Activated CD4-positive, alpha-beta memory T cell treated with anti-CD3 and anti-CD28 coated beads for 36 hours (primary cell): ENCODE measurements at places on chromosomes 6 and 20. TPM values are rescaled to one million over a fixed set of nuclear protein-coding genes. Genes with fewer than 3 reads are reported as not detected.

The CDH4 gene
- total RNA-seq: 0.10 TPM

The IMPG1 gene
- total RNA-seq: not detected

The SF3B5 gene
- total RNA-seq: 171 TPM

DNA sequence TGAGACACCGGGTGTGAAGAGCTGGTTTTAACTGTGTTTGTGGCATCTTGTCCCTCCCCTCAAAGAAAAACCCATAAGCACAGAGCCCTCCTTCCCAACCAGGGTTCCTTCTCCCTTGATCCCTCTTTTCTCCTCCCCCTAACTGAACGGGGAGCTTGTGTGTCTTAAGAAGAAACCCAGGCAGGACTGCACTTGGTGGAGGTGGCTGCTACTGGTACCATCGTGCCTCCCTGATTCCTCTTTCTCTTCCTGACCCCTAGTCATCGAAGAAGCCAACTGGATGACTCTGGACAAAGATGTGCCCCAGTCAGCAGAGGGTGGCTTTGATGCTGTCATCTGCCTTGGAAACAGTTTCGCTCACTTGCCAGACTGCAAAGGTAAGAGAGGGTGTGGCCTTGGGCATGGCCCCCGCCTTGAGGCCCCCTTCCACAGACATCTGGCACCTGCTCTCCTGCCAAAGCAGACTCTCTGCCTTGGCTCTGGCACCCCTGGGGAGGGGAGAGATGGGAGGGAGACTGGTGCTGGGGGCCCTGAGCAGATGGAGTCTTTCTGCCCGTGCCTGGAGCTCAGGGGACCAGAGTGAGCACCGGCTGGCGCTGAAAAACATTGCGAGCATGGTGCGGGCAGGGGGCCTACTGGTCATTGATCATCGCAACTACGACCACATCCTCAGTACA is 2.1 kb downstream of the GNMT start:
- no peak overlapping the region for H3K27ac ChIP-seq
- no peaks in the 10 kb centered on the region for H3K27me3 ChIP-seq
- H3K36me3 ChIP-seq: peaks cover 19% of the 10 kb centered on the region

GRCh38 chr6:20403766-20404640 is 2.3 kb downstream of the E2F3 start:
- no peaks in the 10 kb centered on the region for H3K27me3 ChIP-seq
- peak overlapping the region; percentile 97 for H3K4me3 ChIP-seq
- H3K36me3 ChIP-seq: peaks cover 17% of the 10 kb centered on the region
- peak; percentile 87 for DNase-seq
- peaks cover 60% of the 10 kb centered on the region for H3K4me1 ChIP-seq

DNA sequence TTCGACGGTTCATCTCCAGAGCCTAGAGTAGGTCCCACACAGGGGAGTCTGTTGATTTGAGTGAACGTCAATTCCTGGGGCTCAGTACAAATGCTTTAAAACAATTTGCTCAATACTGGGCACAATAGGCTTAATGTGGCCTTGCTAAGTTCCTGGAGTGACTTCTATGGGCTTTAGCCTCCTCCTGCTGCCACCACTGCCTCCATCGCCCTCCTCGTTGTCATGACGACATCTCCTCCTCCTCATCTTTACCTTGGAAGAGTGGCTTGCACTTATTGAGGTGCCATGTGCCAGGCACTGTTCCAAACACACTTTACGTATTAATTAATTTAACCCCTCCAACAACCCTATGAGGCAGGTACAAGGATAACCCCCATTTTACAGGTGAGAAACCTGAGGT is 11.8 kb upstream of the ZMYND8 start:
- H3K4me1 ChIP-seq: peaks cover 3% of the 10 kb centered on the region
- no peak overlapping the region for H3K4me3 ChIP-seq
- no peaks in the 10 kb centered on the region for H3K36me3 ChIP-seq
- no peaks in the 10 kb centered on the region for H3K27me3 ChIP-seq

DNA sequence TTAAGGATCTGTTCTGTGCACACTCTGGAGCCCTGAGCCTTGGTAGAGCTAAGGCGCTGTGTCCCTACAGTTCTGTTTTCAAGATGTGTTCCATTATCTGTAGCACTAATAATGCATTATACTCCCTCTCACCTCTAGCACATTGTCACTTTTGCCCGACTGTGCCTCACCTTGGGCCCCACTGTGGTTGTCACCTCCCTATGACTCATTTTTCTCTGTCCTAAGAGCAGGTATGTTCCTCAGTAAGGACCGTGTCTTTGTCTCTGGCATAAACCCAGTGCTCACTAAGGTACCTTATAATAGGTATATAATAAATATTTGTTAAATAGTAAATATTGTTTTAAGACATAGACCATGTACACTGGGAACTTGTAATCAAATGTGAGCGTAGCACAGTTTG is 942.5 kb upstream of the CITED2 start:
- H3K27ac ChIP-seq: no peak overlapping the region
- H3K4me3 ChIP-seq: no peak overlapping the region
- peak; percentile 13 for DNase-seq
- no peaks in the 10 kb centered on the region for H3K36me3 ChIP-seq
- H3K27me3 ChIP-seq: no peaks in the 10 kb centered on the region
- no peaks in the 10 kb centered on the region for H3K4me1 ChIP-seq

GRCh38 chr6:1633366-1634021 is 23.8 kb downstream of the FOXC1 start:
- H3K36me3 ChIP-seq: peaks cover 3% of the 10 kb centered on the region
- DNase-seq: no peak
- H3K4me1 ChIP-seq: no peaks in the 10 kb centered on the region
- no peak overlapping the region for H3K4me3 ChIP-seq
